ENCODE measurements at places on chromosomes 7 and 10.

DNA sequence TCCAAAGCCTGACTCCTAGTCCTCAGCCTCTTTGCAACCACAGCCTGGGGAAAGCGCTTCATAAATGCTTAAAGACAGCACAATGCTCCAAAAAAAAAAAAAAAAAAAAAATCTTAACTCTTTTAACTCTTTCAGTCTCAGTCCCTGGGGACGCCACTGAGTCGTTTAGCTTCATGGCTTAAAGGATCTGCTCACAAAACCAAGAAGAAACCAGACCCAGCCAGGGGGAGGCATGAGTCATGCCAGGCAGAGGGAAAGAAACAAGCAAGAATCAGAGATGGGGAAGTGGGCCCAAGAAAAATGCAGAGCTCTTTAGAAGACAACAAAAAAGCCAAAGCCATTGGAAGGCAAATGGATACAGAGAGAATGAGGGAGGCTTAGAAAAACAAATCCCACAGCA lies 32.5 kb upstream of the DOCK1 start:
- DNase-seq = no peak

GRCh38 chr10:86969421-86970041 lies 1.2 kb downstream of the ADIRF start:
- no peak for DNase-seq

GRCh38 chr7:82129091-82129490 lies 314.5 kb downstream of the CACNA2D1 start:
- no peak for DNase-seq

GRCh38 chr7:67359900-67360299 lies 363.3 kb downstream of the TYW1 start:
- no peak for DNase-seq

- no peak for DNase-seq
Measured at GRCh38 chr7:12094365-12094921, 116.7 kb upstream of the TMEM106B start.
